ENCODE measurements at places on chromosomes 12 and 14. TPM values are rescaled to one million over a fixed set of nuclear protein-coding genes. Genes with fewer than 3 reads are reported as not detected.

The OVCH1 gene
- total RNA-seq = 0.83 TPM

The MMP17 gene
- total RNA-seq = 11.2 TPM

The ASCL1 gene
- not detected for total RNA-seq

The TMEM233 gene
- under 0.01 TPM for total RNA-seq

The ACSM4 gene
- total RNA-seq = not detected
